NCI-H510A treated with DMSO at 0.1 percent for 48 hours (cell line): ENCODE measurements at places on chromosomes 3 and 15.

- no peak for DNase-seq
These were observed 24.5 kb downstream of the PLXNB1 start for GRCh38 chr3:48405343-48405881.

DNA sequence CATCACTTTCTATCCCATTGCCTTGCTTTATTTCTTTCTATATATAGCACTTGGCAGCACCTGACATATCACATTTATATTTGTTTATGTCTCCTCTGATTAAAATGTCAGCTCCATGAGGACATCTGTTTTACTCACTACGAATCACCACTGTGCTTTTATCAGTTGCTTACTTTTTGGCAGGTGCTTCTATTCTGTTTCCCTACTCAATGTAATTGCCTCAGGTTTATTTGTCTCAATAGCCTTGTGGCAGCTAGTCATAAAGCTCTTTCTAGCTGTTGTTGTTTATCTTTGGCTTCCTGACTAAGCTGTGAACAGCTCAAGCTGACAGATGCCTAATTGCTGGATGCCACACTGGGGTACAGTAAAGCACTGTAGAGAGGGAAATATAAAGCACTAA is 85.5 kb downstream of the VPS13C start:
- DNase-seq, result peak; percentile 36

DNA sequence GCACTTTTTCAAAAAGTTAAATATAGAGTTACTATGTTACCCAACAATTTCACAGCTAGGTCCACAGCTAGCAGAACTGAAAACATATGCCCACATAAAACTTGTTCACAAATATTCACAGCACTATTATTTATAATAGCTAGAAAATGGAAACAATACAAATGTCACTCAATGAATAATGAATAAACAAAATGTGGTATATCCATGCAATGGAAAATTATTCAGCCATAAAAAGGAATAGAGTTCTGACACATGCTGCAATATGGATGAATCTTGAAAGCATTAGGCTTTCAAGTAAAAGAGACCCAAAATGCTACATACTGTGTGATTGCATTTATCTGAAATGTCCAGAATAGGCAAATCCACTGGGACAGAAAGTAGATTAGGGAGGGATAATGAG is 111.9 kb downstream of the MECOM start:
- no peak for DNase-seq

DNA sequence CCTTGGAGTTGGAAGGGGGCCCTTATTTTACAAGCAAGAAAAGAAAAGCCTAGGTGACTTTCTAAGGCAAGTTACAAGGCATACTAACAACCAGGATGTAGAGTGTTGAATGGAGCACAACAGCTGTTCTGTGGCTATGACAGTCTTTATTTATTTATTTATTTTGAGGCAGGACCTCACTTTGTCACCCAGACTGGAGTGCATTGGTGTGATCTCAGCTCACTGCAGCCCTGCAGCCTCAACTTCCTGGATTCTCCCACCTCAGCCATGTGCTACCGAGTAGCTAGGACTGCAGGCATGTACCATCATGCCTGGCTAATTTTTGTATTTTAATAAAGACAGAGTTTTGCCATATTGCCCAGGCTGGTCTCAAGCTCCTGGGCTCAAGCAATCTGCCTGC is 973.4 kb downstream of the ROBO1 start:
- DNase-seq, result no peak

DNA sequence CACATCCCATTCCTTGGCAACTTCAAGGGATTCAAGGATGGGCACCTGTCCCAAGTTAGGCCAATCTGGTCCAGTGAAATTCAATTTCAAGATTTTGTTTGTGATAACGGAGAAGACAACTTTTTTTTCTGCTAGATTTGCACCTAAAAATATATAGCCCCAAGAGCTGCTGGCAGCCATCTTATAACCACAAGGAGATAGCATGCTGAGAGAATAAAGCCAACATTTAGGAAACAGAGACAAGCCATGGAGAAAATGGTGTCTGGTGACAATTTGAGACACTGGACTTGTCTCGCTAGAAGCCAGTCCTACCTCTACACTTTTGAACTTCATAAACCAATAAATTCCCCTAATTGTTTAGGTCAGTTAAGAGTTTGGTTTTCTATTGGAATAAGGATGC is 5.4 kb downstream of the PARL start:
- no peak for DNase-seq

DNA sequence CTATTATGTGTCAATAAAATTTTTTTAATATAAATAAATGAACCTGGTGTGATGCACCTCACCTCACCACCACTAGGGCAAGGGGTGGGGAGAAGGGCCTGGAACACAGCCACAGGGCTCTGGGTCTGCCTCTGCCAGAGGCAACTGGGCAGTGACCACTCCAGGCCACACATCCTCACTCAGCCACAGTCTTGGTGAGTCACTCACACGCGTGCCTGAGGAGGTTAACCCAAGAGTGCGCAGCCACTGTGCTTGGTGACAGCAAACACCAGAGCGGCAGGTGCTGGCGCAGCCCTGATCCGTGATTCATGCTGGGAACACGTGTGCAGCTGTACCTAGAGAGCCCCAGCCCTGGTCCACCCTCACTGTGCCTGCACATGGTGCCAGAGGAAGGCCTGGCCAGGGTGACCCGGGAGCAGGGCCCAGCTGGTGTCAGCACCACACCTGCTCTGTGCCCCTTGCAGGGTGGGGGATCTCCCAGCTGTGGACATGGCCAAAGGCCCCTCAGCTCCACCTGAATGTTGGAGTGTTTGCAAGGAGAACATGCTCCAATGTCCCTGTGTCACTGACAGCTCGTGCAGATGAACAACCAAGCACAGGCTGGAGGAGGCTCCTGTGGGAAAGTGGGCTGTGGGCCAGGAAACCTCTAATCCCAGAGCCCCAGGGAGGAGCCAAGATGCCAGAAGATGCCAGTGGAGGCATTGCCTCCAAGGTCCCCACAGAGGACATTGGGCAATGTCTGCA is 2.1 kb downstream of the SLC41A3 start:
- no peak for DNase-seq

GRCh38 chr3:188729422-188729821 is 442.3 kb upstream of the TPRG1 start:
- no peak for DNase-seq

DNA sequence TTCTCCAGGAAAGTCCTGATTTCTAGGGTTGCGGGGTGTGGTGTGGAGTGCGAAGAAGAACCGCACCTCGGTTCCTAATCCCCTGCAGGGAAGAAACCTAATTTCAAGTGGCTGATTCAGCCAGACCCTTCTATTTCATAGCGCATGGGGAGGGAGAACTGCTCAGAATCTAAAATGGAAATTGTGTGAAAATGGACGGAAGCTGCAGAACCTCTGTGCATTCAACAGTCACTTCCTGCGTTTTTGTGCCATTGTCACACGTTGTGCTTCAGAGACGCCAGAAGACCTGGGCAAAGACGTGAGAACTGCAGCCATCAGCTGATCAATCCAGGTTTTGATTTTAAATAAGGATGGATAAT is 1.2 kb downstream of the SIDT1 start:
- DNase-seq, result no peak

DNA sequence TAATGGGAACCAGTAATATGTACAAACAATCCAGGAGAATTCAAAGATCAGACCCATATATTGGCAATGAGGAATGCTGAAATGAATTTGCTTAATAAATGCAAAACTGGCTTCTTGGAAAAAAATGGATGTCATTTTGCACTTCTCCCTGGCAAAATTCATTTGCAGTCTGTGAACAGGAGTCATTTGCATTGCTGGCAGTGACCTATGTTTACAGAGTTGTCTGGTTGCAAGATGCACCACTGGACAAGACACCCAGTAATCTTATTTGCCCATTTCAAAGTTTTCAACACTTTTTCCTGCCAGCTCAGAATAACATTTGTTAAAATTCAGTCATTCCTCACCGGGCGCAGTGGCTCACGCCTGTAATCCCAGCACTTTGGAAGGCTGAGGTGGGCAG is 123.5 kb upstream of the KCNAB1 start:
- no peak for DNase-seq

GRCh38 chr3:184659797-184660301 is 52.0 kb downstream of the MAGEF1 start:
- peak; percentile 78 for DNase-seq

DNA sequence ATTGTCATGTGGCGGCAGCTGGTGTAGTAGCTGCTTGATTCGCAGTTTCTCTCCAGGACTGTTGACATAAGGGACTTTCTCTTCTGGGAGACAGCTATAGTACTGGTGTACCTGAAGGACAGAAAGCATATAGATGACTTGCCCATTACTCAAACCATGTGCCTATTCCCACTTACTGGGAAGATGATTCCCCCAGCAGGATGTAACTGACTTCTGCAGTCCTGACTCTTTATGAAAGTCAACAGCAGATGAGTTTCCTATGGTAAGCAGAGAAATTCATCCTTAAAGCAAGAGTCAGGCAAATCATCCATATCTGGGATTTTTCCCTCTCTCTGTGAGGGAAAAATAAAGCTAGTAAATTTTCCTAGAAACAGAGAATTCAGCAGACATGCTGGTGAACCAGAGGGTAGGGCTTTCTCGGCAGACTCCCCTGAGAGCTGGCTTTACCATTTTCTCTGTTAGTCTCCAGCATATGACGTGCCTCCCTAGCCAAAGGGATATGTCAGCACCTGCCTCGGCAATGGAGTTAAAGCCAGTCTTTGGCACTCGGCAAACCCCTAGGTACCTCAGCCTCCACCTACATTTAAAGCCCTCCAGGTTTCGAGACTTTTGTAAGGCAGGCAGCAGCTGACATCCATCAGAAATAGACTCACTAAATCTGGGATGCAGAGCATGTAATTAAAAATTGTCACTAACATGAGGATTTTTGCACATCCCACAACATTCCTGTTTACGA is 62.1 kb downstream of the PRICKLE2 start:
- DNase-seq, result no peak

- DNase-seq, result no peak
These were observed 50.4 kb downstream of the TFDP2 start for GRCh38 chr3:142098964-142099363.

DNA sequence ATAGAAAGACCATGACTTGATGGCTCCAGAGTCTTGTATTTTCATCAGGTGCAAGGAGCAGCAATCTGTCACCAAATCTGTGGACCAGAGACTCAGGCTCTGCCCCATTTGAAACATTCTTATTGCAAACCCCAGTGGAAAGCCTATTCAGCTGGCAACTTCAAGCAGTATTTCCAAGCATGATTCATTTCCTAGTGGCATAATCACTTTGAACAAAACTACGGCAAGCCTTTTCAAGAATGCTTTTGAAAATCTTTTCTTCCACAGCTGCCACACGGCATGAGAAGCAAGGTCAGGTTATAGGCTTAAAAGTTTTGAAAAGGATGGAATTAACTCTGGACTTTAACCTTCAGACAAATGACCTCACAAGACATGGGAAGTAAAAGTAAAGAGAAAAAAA is 122.0 kb upstream of the BFSP2 start:
- no peak for DNase-seq

DNA sequence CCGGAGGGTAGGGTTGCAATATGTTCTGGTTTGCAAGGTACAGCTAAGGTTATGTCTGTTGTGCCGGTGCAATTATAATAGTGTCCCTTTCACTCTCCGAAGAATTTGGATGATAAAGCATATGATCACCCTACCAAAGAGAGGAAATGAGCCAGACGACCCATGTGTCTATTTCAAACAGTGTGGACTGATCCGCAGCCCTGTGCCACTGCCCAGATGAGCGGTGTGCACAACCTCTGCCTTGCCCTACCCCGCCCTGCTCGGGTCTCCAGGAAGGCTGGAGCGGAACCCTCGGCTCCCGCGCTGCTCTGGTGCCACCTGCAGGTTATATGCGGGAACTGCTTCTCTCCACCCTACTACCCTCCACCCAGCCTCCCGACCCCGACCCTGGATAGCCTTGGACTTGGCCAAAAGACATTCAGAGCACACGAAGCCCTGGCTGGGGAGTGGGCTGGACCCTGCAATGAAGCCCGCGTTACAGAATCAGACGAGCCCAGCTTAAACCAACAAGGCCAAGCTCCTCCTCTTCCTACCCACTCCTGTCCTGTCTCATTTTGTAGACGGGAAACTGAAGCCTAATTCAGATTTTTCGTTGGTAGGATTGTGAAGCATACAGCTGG is 68.4 kb upstream of the CHRNB4 start:
- peak; percentile 50 for DNase-seq

GRCh38 chr3:152611905-152612304 is 223.0 kb upstream of the P2RY1 start:
- no peak for DNase-seq

DNA sequence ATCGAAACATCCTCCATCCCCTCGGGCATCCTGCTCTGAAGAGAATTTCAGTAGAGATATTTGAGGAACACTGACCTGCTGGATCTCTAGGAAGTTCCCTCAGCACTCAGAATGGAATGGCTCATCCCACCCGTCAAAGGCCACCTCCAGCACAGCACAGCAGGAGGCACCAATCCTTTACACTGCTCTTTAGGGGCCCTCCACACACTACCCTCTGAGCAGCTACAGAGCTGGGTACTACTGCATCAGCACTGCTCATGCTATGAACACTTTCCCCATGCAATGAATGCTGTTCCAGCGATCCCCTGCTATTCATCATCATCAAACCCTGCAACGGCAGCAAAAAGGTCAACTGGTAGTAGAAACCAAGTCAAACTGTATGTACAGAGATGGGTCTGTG is 40.5 kb downstream of the IGF2BP2 start:
- DNase-seq, result no peak

GRCh38 chr3:190384309-190384756 is 3.6 kb upstream of the CLDN16 start:
- DNase-seq, result peak; percentile 85

DNA sequence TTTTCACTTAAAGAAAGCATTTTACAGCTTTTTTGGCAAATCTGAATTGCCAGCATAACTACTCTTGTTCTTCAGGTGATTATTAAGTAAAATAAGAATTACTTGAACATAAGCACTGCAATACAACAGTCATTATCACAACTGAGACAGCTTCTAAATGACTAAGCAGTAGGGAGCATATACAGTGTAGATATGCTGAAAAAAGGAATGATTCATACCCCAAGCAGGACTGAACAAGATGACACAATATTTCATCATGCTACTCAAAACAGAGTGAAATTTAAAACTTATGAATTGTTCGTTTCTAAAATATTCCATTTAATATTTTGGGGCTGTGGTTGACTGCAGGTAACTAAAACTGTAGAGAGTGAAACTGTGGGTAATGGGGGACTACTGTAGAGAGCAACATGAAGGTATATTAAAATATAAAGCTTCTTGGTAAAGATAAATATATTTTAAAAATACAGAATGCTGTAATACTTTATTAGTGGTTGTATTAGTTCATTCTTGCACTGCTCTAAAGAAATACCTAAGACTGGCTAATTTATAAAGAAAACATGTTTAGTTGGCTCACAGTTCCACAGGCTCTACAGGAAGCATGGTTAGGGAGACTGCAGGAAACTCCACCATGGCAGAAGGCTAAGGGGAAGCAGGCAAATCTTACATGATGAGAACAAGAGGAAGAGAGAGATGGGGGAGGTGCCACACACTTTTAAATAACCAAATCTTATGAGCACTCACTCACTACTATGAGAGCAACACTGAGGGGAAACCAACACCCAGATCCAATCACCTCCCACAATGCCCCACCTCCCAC is 84.8 kb downstream of the DCLK3 start:
- DNase-seq, result no peak

- DNase-seq, result peak; percentile 32
These were observed 1.3 kb downstream of the SPSB4 start for GRCh38 chr3:141052201-141053069.
